Ascending aorta (tissue), 2 donors: ENCODE measurements at places on chromosomes 2 and 18. TPM values are rescaled to one million over a fixed set of nuclear protein-coding genes. Genes with fewer than 3 reads are reported as not detected.

C2orf80 gene
- not detected for total RNA-seq

ZBTB7C gene
- 8.1 TPM for total RNA-seq

DNA sequence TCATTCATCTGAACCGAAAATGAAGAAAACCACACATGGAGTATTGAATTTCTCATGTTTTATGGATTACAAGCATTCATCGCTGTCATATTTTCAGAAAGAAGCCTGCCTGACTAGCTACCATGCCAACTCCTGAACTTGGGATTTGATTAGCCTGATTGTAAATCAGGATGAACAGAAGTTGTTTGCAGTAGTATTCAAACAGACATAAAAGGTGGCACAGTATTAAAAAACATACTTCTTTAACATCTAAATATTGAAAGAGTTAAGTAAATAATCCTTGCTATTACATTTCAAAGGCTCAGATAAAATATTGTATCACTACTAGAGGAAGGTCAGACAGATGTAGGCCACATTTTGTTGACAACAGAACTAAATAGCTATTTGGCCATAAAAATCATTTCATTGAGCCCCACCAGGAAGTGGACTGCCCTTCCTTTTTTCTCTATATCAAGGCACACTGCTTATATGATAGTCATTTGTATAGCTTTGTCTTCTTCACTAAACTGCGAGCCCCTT is 21.6 kb downstream of the SLC38A11 start:
- DNase-seq: no peak

- DNase-seq: no peak
Observed at GRCh38 chr2:33660416-33661123, 61.5 kb upstream of the FAM98A start.

- no peak for DNase-seq
Observed at GRCh38 chr18:12422936-12423335, 15.2 kb downstream of the PRELID3A start.

DNA sequence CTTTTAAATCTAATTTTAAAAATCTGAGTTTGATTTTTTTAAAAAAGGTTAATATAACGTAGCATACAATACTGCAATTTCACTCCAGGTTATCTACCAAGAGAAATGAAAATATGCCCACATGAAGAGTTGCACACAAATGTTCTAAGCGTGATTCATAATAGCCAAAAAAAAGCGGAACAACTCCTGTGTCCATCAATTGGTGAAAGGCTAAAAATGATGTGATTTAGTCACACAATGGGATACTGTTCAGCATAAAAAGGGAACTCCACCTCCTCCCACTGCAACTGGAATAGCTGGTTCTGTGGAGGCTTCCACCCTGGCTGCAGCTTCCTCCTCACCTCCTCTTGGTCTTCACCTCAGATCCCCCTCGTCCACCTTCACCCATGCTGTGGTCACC is 132.8 kb downstream of the PIK3C3 start:
- no peak for DNase-seq

GRCh38 chr2:198307093-198307492 is 502.7 kb downstream of the PLCL1 start:
- DNase-seq: no peak

DNA sequence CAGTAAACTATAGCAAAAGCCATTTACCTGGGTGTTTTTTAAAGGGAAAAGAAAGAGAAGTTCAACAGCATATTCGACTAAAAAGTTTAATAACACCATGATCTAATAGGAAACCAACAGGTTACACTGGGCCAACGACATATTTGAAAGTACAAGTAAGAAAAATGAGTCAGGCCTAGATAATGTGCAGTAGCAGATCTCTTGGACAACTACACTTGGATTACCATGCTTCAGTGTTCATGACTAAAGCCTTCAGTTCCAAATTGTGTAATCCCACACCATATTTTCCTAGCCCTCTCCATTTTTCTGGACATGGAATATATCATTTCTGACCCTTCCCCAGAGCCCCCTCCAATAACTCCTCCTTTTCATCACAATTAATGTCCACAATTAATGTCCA is 39.1 kb upstream of the FIGN start:
- DNase-seq: no peak

DNA sequence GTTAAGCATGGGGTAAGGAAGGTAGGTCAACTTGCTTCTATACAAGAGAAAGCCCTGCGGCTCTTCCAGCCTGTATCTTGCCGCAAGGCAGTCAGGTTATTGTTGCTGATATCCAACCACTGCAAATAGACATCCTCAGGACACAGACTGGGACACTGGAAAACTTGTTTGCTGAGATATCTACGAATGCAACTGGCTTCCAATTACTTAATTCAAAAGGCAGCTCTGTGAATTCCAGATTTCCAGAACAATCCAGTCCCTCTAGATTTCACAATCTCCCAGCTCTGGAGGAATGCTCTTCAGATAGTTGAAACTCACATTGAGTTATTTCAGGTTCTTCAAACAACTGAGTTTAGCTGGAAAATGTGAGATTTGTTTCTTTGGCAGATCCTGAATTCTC is 34.6 kb upstream of the SP9 start:
- DNase-seq: no peak

DNA sequence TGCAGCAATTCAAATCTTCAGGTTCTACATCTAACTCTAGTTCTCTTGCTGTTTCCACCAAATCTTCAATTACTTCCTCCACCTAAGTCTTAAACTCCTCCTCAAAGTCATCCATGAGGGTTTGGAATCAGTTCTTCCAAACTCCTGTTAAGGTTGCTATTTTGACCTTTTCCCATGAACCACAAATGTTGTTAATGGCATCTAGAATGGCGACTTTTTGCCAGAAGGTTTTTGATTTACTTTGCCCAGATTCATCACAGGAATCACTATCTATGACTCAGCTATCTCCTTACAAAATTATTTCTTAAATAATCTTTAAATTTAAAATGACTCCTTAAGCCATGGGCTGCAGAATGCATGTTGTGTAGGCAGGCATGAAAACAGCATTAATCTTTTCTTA is 368.9 kb upstream of the TNP1 start:
- no peak for DNase-seq
